H1 (cell line): ENCODE measurements at places on chromosomes 6 and 20.
A peak's percentile ranks its signal among the peaks of the same experiment; 100 is the strongest.

GRCh38 chr6:34661357-34661756 is 35.2 kb downstream of the ILRUN start:
- DNase-seq, result no peak

DNA sequence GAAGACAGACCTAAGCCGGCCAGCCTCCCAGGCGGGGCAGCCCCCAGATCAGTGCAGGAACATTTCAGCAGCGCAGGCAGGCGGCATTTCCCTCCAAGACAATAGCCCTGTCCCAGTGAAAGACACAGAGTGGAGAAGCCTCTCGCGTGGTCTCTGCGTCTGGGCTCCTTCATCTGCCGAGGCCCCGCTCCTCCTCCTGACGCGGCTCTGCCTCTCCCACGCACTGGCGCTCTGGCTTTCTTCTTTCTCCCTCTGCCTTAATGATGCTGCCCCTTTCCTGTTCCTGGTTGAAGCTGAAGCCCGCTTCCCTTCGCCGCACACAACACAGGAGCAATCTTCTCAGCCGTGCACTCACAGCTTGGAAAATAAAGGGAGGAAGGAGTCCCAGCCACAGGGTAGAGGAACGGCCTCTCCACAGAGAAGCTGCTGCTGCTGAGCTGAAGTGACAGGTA is 347.5 kb downstream of the CDH4 start:
- DNase-seq, result no peak

- no peak for DNase-seq
Observed at GRCh38 chr6:116265041-116265829, 11.4 kb upstream of the TSPYL4 start.

- DNase-seq, result no peak
Observed at GRCh38 chr6:39884696-39885095, 49.6 kb downstream of the MOCS1 start.

DNA sequence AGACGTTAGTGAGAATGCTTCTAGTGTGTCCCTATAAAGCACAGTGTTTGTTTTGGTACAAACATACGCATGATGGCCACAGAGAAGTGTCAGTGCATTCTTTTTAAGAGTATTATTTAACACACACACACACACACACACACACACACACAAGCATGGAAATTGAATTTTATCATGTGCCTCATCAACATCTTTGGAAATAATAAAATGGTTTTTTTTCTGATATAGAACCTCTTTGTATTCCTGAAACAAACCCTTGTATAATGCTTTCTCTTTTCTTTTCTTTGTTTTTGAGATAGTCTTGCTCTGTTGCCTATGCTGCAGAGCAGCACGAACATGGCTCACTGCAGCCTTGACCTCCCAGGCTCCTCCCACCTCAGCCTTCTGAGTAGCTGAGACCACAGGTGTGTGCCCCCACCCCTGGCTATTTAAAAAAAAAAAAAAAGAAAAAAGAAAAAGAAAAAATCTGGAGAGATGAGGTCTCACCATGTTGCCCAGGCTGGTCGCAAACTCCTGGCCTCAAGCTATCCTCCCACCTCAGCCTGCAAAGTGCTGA is 116.2 kb upstream of the SYNDIG1 start:
- DNase-seq, result no peak

DNA sequence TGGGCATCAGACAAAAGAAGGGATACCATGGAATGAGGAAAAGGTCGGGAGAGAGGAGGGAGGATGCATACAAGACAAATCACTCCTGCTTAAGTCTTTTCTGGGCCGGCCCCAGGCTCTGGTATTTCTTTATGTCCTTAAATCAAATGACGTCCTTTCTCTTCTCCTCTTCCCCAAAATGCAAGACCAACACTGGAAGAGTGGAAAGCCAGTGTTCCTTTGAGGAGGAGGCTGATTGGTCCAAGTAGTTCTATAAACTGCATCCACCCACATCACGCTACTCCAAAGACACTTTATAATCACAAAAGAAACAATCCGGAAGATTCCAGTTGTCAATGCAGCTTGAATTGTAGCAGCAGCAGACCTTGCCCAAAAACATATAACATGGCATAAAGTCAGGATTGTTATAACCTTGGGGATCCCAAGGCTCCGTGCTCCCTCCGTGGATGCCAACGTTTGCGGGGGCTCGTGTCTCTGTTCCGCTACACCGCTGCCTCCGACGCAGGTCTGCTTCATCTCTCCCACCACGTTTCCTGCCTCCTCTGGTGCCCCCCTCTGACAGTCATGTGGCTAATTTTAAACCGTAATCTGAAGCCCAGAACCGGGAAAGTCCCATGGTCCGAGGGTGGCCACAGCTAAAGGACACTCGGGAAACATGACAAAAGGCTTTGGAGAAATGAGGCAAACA is 47.1 kb downstream of the MCUR1 start:
- no peak for DNase-seq

GRCh38 chr20:4956200-4956810 is 45.0 kb downstream of the SLC23A2 start:
- no peak for DNase-seq

- DNase-seq, result no peak
Observed at GRCh38 chr6:104599821-104600638, 259.7 kb downstream of the HACE1 start.

GRCh38 chr20:48649104-48649626 is 178.6 kb downstream of the PREX1 start:
- DNase-seq, result no peak

DNA sequence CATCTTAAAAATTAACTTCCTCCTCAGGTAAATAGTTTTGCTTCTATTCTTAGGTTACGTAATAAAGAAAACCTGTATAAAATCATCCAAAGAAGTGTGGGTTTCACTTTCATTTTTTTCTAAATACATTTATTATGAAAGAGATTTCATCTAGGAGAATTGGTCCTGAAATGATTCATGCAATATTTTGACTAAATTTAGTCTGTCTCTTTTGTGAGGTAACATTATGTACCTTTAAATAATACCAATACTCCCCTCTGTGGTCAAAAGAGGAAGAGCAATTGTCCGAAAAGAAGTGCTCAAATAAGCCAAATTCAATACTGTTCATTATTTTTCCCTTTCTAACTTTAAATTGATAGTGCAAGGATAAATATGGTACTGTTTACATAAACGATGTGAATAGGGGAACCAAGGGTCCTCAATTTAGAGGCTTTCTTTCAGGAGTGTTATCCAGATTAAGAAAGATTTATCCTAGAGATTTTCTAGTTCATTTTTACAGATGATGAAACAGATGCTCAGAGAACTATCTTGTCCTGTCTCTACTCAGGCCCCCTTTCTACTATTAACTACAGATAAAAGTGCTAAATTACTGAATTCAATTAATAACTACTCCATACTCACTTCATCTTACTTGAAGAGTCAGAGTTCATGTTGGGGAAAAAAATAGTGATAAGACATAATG is 26.2 kb downstream of the CYP39A1 start:
- DNase-seq, result no peak

DNA sequence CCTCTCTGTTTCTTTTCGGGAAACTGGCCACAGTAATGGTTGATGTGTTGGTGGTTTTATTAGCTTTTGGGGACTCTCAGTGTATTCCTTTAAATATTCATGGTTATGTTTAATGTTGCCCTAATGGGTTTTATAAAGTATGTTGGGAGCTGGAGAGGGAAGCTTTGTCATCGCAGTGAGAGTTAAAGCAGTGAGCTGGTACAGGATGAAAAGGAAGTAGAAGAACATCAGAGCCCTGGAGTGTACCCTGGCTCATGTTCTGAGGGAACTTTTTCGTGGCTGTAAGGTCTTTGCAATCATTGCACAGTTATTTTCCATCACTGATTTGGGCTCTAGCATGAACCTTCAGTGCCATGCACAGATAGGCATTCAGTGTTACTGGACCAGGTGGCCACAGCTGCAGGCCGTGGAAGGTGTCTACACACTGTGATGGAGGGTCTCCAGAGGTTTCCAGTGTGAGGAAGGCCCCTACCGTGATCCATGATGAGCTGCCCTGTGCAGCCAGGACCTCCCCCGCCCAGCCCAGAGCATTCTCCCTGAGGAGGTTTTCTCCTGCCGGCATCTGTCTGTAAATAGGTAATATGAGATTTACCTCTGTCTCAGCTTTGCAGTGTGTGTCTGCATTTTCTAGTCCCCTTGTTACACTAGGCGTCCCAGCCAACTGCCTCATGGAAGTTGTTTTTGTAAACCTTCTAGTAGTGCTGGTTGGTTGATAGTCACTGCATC is 22.4 kb upstream of the TMEM217 start:
- DNase-seq, result no peak

- no peak for DNase-seq
Observed at GRCh38 chr6:35496841-35497570, at the start of gene TEAD3. Gene TEAD3, minus strand, starts transcription at chr6:35497079.

- DNase-seq, result no peak
Observed at GRCh38 chr20:13703265-13703664, 64.5 kb upstream of the TASP1 start.

GRCh38 chr6:21935561-21936028 is 342.0 kb downstream of the SOX4 start:
- DNase-seq, result no peak

DNA sequence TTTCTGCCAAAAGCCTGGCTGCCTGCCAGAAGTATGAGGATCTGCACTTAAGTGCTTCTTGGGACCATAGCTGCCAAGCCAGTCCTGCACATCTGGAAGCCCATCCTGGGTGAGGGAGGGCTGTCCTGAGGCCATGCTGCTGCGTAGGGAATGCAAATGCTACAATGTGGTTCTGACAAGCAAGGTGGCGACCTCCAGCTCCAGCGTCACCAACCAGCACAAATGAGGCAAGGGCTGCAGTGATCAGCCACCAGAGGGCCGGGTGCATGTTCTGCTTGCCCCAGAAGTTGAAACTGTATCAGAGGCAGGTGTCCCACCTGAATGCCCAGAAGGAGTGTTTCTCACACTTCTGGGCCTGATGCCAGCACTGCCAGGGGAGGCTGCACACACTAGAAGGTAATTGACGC is 99.1 kb upstream of the KCNQ5 start:
- peak; percentile 36 for DNase-seq

GRCh38 chr6:136015531-136015930 is 164.0 kb downstream of the PDE7B start:
- DNase-seq, result no peak

- DNase-seq, result no peak
Observed at GRCh38 chr6:4102687-4103244, 23.8 kb upstream of the FAM217A start.

GRCh38 chr6:141415896-141416295 is 716.8 kb upstream of the GJE1 start:
- DNase-seq, result no peak

- no peak for DNase-seq
Observed at GRCh38 chr6:139109558-139109957, 25.3 kb upstream of the HECA start.

GRCh38 chr6:33417128-33417902 is 592 bp downstream of the CUTA start:
- DNase-seq, result no peak

GRCh38 chr6:119355157-119355556 is 5.6 kb upstream of the MAN1A1 start:
- DNase-seq, result no peak

- no peak for DNase-seq
Observed at GRCh38 chr6:6596529-6597328, 8.2 kb downstream of the LY86 start.

DNA sequence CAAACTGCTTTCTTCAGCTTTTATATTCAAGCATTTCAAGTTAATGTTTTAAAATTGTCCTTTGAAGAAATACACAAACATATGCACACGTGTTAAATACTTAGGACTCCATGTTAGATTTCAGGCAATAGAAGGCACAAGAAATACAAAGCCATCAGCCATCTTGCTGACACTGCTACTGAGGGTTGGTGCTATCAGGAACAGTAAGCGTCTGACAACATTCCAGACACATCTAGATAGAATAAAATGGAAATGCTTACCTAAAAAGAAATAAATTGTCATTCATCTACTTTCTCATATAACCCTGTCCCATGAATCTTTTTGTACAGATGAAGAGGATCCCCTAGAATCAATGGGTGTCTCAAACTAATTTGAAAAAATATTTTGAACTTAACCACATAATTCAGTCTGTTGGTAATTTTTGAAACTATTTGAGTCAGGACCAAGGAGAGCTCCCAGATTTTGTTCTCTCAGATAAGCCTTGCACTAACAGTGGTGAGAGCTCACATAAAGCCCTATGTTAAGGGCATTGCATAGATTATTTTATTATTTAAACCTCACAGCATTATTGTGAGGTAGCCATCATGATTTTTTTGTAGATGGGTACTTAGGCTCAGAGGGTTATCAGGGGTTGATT is 631.1 kb upstream of the POU3F2 start:
- DNase-seq, result no peak

GRCh38 chr6:144219056-144219685 is 66.0 kb upstream of the UTRN start:
- DNase-seq, result no peak

DNA sequence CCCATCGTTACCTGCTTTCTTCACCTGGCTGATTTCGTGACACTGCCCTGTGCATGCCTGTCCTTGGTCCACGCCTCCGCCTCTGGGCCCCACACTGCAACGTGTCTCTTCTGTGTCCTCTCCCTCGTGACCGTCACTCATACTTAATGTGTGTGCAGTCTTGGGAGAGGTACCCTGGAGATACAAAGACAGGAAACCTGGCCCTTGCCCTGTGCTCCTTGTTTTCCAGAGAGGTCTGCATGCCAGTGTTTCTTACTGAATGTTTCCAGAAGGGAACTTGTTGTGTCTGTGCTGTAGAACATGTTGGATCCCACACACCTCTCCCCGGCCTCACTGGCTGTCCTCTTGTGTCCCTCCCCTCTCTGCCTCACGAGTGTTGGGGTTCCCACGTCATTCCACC is 45.8 kb downstream of the SNX9 start:
- DNase-seq, result no peak

DNA sequence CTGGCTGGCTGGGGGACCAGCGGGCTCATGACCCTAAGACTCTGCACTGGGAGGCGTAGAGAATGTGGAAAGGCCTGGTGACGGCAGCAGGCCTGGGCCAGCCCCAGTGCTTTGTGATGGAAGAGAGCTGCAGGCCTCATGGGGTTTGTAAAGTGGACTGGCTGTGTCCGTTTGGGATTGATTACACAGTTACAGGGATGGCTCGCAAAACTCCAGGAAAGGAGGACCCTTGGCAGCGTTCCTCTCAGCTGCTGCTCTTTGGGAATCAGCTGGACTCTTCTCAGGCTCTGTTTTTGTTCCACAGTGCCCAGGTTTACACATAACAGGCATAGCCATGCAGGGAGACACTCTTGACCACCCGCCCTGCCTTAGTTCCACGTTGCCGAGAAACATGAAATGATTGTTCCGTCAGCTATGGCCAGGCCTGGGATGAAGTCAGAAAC is 89.0 kb downstream of the SLX4IP start:
- DNase-seq, result no peak

DNA sequence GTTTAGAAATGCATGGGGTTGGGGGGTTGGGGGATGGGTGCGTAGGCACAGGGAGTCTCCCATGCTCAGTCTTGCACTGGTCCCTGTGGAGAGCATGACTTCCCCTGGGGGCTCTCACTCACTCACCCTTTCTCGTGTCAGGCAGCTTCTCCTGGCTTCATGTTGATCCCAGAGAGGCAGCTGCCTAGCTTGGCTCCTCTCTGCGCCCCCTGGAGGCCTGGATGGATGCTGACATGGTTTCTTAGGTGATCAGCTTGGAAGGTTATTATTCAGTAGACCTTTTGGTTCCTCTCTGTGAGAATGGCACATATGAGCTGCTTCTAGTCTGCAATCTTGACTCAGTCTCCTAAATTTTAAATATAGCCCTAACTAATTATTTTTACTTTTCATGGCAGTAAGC is 109.3 kb upstream of the FAM83B start:
- DNase-seq, result peak; percentile 17
